ENCODE measurements at places on chromosomes 3 and 15. TPM values are rescaled to one million over a fixed set of nuclear protein-coding genes. Genes with fewer than 3 reads are reported as not detected.

DNA sequence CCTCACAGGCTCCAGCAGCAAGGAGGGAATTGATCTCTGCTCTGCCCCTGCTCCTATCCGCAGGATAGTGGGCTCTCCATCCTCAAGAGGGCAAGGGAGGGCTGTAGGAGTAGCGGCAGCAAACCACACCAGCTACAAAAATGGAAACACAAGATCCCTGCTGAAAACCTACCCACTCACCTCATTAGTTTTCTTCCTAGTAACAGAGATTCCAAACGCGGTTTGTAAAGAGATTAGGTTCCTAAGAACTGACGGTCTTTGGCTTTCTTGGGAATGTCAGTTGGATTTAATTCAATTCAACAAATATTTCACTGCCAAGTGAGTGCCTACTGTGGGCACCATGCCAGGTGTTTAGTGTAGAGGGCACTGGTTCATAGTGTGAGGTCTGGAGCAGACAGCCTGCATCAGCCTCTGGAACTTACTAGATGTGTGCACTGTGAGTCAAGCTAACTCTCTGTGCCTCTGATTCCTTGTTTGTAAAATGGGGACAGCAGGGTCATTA is 84.7 kb downstream of the MRPL46 start:
- no peak overlapping the region for H3K4me3 ChIP-seq
- H3K36me3 ChIP-seq, result no peaks in the 10 kb centered on the region
- no peaks in the 10 kb centered on the region for H3K27me3 ChIP-seq
- DNase-seq, result no peak
- H3K27ac ChIP-seq, result no peak overlapping the region
- no peaks in the 10 kb centered on the region for H3K4me1 ChIP-seq

DNA sequence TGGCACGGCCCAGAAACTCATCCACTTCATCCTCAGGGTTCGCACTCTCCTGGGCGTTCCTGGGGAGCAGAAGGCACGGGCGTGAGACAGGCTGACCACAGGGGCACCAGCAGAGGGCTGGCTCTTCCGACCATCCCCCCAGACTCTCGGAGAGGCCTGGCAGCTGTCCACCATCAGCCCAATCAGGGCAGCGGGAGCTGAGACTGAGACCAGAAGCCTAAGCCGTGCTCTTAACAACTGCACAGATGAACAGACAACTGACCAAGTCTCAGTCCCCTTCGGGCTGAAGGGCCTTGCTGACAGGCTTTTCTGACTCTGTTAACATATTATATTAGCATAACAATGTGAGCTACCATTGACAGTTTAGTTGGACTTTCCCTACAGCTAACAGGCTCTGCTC is 118.0 kb downstream of the SEC22A start:
- H3K4me1 ChIP-seq, result no peaks in the 10 kb centered on the region
- DNase-seq, result no peak
- H3K36me3 ChIP-seq, result peaks cover 58% of the 10 kb centered on the region
- H3K27ac ChIP-seq, result no peak overlapping the region

The FRMD4B gene
- total RNA-seq, result 35.6 TPM

DNA sequence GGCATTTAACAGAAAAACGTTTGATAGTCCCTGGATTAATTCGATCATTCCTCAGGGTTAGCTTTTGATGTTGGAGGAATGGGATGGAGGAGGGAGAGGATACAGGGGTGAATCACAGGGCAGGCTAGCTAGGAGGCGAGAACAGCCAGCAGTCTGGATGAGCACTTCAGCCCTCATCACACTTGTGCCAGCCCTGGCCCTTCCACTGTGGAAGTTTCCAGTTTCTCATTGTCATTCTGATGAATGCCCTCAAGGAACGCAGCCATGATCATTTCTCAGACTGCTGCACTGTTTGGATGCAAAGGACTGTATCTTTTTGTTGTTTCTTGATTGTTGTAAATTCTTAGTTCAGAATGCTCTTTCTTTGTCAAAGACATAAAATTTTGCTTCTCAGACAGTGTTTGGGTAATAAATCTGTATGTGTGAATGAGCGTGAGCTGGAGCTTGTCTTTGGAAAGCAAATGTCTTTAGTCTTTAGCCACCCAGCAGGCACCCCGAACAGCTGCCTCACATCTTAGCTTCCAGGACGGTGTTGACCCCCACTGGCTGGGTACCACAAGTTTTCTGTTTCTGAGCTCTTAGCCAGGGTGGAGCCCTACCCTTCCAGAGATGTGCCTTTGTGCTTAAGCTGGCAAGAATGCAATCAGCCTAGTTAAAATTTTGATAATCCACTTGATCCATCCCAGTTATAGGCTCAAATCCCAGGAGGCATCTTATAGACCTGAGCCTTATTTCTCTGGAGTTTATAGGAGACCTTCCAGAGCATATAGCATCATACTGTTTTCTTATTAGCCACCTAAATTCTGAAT is 121.1 kb downstream of the PDCD6IP start:
- H3K4me1 ChIP-seq, result no peaks in the 10 kb centered on the region
- H3K27me3 ChIP-seq, result peaks cover 3% of the 10 kb centered on the region
- H3K4me3 ChIP-seq, result no peak overlapping the region
- H3K36me3 ChIP-seq, result no peaks in the 10 kb centered on the region

The ZKSCAN7 gene
- 1.3 TPM for total RNA-seq

Data from stomach (tissue), 19 donors.